LNCaP clone FGC (cell line): ENCODE measurements at places on chromosomes 16 and 17.

- DNase-seq, result no peak
These were observed at the start of gene ABR for GRCh38 chr17:1179818-1180742. Gene ABR (minus strand): TSS chr17:1179981. CDS start chr17:1179727, 254 bp downstream.

DNA sequence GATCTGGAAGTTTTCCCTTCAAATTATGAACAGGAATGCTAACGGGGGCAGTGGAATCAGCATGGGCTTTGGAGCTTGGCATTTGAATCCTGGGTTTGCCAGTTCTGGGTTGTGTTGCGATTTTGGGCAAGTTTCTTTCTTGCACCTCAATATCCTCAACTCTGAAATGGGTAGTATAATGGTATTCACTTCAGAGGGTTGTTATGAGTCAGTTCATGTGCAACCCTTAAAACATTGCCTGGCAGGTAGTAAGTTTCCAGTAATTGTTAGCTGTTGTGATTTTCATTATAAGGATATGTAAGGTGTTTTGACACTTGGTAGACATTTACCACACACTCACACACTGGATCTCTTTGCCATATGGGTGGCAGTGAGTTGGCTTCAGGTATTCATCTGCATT lies 33.4 kb downstream of the SNX29 start:
- no peak for DNase-seq

DNA sequence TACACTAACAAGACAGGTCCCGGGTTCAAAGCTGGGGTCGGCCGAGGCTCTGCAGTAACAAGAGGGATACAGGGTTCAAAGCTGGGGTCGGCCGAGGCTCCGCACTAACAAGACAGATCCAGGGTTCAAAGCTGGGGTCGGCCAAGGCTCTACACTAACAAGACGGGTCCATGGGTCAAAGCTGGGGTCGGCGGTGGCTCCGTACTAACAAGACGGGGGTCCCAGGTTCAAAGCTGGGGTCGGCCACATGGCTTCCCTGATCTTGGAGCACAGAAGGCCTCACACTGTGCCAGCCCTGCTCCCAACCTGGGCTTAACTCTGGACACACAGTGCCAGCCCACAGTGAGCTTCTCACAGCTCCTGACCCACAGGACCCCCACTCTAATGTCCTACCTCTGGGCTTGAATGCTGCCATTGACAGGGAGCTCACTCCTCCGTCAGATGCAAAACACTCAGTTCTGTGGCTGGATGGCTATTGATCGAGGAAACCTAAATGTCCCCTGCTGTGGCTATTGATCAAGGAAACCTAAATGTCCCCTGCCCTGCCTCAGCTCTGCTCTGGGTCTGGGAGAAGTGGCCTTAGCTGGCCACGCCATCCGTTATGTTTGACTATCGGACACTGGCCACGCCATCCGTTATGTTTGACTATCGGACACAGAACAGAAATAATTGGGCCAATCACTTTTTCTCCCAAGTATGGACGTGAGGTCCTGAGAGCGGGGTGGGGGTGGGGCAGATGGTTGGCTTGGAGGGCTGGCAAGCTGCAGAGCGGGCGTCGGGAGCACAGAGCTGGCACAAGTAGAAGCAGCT lies 54.6 kb upstream of the DOC2B start:
- DNase-seq, result no peak

- DNase-seq, result no peak
These were observed 18.5 kb upstream of the PHF12 start for GRCh38 chr17:28969706-28970393.

DNA sequence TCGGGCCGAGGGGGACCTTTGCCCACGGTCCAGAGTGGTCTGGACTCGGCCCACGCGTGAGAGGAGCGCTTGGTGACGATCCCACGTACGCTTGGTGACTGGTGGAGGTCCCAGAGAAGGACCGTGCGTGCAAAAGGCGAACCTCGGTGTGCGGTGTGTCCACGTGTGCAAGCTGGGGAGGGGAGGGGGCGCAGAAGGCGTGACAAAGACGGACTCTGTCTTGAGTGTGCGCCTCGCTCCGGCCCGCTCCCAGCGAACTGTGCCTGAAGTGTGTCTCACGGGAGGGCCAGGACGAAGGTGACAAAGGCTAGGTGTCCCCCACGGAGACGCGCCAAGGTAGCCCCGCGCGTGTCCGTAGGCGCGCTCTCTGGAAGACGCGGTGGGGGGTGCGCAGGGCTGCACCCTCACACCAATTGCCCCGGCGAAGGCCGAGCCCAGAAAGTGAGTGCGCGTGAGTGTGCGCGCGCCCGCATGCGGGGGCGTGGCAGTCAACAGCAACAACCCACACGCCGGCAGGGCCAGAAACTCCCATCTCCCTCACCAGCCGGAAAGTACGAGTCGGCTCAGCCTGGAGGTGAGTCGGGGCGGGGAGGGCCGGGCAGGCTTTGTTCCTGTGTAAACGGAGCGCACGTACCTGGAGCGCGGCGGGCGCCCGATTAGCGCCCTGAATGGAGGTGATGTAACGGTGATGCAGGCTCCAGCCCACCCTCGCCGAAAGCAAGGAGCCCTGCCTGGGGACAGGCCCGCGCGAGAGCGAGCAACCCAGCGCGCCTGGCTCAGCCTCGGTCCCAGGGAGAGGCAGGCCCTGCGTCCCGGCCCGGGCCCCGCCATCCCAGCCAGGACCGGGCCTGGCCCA lies at the start of gene GPRC5C:
TSS of gene GPRC5C (plus strand) at position 521 of the 856 bp plus-strand sequence. CDS start 7,689 bp downstream, outside the sequence.
- peak; percentile 43 for DNase-seq

GRCh38 chr16:49020436-49020835 lies 261.2 kb downstream of the CBLN1 start:
- no peak for DNase-seq

DNA sequence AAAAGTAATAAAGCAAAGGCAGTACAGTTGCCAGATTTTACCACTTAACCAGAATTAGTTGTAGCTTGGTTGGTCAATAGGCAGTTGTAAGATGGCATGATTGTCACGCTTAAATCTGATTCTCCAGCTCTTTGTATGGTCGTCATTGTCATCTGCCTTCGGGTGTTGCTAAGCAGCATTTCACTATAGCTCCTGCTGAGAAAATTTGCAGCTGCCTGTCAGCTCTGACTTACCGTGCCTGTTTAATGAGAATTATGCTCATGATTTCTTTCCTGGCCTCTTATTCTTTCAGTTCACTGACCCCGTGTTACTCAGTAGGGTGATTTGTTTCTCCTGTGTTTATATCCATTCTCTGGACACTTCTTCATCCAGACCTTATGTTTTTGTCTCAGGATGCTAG lies 66.7 kb downstream of the TANGO6 start:
- no peak for DNase-seq

DNA sequence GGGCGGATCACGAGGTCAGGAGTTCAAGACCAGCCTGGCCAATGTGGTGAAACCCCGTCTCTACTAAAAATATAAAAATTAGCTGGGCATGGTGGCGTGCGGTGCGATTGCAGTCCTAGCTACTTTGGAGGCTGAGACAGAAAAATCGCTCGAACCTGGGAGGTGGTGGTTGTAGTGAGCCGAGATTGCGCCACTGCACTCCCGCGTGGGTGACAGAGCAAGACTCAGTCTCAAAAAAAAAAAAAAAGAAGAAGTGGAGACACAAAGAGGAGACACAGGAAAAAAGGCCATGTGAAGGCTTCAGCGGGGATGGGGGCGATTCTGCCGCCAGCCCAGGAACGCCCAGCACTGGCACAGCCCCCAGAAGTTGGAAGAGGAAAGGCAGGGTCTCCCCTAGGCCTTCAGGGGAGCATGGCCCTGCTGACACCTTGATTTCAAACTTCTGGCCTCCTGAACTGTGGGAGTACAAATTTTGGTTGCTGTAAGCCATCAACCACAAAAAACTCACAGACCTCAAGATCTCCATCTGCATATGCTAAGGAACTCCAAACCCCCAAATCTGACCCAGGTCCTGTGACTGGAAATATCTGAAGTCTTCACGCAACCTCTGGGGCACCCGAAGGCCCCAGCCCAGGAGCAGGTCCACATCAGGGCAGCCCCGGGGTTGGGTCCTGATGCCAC lies 7.0 kb downstream of the SGSH start:
- DNase-seq, result no peak

DNA sequence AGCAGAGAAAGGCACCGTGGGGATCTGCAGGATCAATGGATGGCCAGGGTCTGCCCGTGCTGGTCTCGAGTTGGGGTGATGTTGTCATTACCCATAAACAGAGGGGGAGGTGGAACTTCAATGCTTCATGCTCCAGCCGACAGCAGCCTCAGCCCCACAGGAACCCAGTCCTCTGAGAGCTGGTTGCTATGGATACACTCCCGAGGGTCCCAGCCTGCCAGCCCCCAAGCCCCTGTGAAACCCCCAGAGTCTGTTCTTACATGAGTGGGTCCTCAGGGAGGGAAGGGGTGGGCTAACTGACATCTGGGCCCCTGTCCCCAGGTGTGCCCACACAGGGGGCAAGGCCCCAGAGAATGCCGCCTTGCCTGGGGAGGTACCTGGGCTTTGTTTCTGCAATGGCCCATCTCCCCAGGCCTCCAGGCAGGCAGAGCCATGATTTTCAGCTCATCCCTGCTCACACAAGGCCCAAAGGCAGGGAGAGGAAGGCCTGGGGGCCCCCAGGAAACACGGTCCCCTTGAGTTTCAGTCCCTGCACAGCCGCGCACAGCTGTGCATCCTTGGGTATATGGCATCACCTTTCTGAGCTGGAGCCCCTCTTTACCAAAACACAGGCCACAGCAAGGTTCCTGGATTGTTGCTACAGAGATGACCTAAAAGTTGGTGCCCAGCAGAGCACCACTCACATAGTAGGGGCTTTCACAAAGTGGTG lies 223.7 kb downstream of the ZNF423 start:
- DNase-seq, result no peak

- no peak for DNase-seq
These were observed 1.6 kb downstream of the CA4 start for GRCh38 chr17:60151355-60151754.

DNA sequence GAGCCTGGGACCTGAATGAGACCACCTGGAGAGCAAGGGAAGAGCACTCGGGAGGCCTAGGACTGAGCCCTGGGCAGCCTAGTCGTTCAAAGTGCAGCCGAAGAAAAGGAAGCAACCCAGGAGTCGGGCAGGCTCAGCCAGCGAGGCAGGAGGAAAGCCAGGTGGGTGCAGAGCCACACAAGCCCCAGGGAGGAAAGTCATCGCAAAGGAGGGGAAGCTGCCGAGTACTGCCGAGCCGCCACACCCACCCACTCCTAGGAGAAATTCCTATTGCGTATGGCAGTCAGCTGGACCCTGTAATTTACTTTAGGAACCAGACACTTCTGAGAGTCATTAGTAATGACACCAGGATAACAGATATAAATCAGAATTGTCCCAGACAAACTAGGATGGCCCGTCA lies 187.6 kb downstream of the KATNIP start:
- no peak for DNase-seq

DNA sequence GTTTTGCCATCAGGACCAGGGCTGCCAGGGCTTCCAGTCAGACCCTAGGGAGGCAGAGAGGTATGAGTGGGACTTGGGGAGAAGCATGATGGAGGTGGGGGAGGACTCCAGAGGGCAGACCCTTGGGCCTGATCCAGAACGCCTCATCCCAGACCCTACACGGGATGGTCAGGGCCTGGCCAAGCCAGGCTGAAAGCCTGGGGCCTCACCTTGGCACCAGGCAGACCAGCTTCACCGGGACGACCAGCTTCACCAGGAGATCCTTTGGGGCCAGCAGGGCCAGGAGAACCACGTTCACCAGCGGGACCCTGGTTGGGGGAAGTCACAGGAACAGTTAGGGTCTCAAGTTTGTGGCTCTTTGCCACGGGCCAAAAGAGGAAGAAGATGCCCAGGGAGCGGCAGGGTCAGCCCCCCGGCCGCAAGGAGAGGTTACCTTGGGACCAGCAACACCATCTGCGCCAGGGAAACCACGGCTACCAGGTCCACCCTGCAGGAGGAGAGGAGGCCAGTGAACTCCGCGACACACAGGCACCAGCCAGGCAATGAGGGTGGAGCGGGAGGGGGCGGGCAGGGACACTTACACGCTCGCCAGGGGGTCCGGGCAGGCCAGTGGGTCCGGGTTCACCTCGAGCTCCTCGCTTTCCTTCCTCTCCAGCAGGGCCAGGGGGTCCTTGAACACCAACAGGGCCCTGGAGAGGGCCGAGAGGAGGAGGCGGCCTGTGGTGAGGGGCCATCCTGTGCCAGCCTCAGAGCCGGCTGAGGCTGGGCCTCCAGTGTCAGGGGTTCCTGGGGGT lies 7.1 kb downstream of the COL1A1 start:
- DNase-seq, result no peak

GRCh38 chr16:19240494-19240893 lies 45.0 kb upstream of the CLEC19A start:
- no peak for DNase-seq

GRCh38 chr16:3879887-3880564 lies 487 bp downstream of the CREBBP start:
- DNase-seq, result no peak

GRCh38 chr16:3492356-3492755 lies 2.9 kb downstream of the C16orf90 start:
- DNase-seq, result no peak

DNA sequence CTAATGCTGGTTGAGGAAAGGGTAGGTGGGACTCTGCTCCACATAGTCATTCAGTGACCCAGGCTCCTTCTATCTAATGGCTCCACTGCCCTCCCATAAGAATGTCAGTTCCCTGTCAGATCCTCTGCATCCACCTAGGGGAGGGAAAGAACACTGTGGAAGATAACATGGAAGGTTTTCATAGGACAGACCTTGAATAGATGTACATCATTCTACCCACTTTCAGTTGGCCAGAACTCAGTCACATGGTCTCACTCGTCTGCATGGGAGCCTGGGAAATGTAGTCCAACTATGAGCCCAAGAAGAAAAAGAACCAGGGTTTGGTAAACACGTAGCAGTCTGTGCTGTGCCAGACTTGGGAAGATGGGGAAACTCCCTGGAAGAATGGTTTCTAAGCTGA lies 27.1 kb upstream of the SCNN1B start:
- no peak for DNase-seq

DNA sequence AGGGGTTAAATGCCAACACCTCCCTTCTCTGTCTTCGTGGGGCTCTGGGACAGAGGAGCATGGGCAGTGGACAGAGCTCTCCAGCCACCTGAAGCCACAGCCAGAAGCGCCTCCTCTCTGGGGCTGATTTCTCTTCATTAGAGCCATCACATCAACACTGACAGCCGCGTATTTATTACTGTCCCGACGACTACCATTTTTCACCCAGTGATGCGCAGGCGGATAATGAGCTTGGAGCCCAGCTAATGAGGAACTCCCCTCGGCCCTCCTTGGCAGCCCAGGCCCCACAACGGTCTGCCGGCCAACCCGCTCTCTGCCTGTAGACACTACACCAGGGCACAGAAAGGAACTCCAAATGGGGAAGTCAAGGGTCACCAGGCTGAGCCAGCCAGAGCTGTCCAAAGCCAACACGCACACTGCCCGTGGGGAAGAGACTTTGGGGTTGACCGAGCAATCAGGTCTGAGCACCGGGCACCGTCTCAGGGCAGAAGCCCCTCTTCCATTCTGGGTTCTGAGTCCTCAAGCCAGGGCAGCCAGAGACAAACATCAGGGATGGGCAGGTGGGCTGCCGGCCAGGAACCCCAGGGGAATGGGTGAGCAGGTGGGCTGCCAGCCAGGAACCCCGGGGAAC lies 13.2 kb downstream of the SDK2 start:
- DNase-seq, result no peak
